ENCODE measurements at places on chromosomes 6 and 20. TPM values are rescaled to one million over a fixed set of nuclear protein-coding genes. Genes with fewer than 3 reads are reported as not detected.

AFDN gene
- polyA plus RNA-seq: 21.3 TPM

EZR gene
- polyA plus RNA-seq: 35.4 TPM

LGSN gene
- polyA plus RNA-seq: 0.19 TPM

BPI gene
- polyA plus RNA-seq: not detected

MEP1A gene
- 0.08 TPM for polyA plus RNA-seq

EEF1A2 gene
- 0.12 TPM for polyA plus RNA-seq

Measured in liver (tissue), 10 donors.